ENCODE measurements at places on chromosomes 2 and 18. TPM values are rescaled to one million over a fixed set of nuclear protein-coding genes. Genes with fewer than 3 reads are reported as not detected.

DNA sequence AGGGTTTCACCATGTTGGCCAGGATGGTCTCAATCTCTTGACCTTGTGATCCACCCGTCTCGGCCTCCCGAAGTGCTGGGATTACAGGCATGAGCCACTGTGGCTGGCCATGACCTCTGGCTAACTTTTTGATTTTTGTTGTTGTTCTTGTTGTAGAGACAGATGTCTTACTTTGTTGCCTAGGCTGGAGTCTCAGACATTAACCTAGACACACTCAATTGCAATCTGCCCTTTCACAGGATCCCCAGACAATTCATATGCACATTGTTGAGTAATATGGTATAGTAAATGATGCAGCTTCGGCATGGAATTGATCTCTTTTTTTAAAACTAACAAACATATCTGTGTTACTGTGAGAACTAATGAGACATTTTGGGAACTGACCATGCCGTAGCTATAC lies 130.5 kb upstream of the CCDC195 start:
- no peak overlapping the region for H3K4me3 ChIP-seq
- H3K36me3 ChIP-seq: no peaks in the 10 kb centered on the region

DNA sequence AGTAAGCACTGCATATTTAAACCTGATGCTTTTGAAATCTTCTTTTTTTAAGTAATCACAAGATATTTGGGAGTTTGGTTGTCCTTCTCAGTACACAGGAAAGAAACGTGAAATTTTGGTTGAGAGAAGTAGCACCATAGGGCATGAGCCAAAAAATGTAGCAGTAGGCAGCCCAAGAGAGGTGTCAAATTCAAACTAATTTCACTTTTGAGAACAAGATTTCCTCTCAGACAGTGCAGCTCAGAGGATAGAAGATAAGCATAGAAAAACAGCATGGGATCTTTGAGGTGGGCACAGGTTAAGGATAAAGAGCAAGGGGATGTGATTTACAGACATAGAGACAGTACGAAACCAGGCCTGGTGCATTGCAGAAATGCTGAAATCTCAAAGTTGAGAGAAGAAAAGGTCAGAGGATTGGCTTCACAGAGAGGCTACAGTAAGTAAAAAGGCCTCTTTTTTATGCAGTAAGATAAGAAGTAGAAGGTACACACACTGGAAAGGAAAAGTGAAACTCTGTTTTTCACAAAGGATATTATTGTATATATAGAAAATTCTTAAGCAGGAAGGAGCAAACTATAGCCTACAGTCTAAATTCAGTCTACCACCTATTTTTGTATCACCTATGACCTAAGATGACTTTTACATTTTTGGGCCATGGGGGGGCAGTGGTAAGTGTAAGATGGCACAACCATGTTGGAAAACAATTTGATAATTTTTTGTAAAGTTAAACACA lies 89.8 kb downstream of the PKP4 start:
- no peak overlapping the region for H3K27ac ChIP-seq
- H3K4me3 ChIP-seq: no peak overlapping the region
- H3K4me1 ChIP-seq: peaks cover 14% of the 10 kb centered on the region
- H3K36me3 ChIP-seq: peaks cover 6% of the 10 kb centered on the region
- no peak for DNase-seq

GRCh38 chr2:127080226-127080937 lies 26.6 kb downstream of the BIN1 start:
- DNase-seq: no peak
- no peaks in the 10 kb centered on the region for H3K27me3 ChIP-seq
- no peak overlapping the region for H3K27ac ChIP-seq
- H3K4me3 ChIP-seq: no peak overlapping the region

Gene CEBPZ
- total RNA-seq: 127 TPM

Gene TWIST2
- 5.7 TPM for total RNA-seq

DNA sequence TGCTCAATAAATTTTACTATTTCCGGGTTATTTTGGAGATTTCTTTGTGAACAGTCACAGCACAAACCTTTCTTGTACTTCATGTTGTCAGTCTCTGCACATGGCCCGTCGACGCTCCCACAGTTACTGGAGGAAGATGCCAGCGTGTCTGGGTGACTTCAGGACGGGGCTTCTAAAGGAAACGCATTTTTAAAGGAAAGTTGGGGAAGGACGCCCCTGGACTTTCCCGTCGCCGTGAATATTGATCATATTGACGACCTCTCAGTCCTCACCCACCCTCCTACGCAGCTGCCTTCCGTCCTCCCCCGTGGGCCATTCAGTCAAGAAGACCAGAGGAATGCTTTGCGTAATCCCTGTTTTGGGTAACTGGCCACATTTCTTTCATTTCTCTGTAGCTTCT lies 71.1 kb upstream of the SNTG2 start:
- peaks cover 23% of the 10 kb centered on the region for H3K4me1 ChIP-seq
- no peak overlapping the region for H3K4me3 ChIP-seq

- no peaks in the 10 kb centered on the region for H3K27me3 ChIP-seq
- no peak overlapping the region for H3K4me3 ChIP-seq
- no peaks in the 10 kb centered on the region for H3K36me3 ChIP-seq
- H3K27ac ChIP-seq: no peak overlapping the region
- peaks cover 27% of the 10 kb centered on the region for H3K4me1 ChIP-seq
- DNase-seq: peak; percentile 63
These were observed 132.0 kb downstream of the ALPK2 start for GRCh38 chr18:58496937-58497336.

GRCh38 chr2:230447455-230448451 lies 31.8 kb downstream of the SP100 start:
- no peak for DNase-seq
- no peaks in the 10 kb centered on the region for H3K36me3 ChIP-seq
- H3K27me3 ChIP-seq: no peaks in the 10 kb centered on the region
- no peak overlapping the region for H3K27ac ChIP-seq
- no peak overlapping the region for H3K4me3 ChIP-seq

DNA sequence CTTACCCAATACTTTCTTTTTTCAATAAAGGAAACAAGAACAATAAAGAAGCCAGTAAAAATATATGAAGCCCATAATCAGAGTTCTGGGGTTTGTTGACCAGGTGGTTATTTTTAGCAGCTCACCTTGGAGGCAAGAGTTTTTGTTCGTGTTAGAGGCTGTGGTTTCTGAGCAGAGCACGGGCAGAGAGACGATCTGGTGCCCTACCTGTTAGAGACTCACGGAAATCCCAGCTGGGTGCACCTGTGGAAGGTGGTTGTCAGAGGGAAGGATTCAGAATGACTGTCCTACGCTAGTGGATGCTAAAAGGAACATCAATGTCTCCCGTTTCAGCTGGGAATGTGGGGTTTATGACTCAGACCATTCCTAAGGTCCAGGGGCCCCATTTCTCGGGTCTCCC lies 87.6 kb downstream of the NRP2 start:
- H3K27me3 ChIP-seq: no peaks in the 10 kb centered on the region
- peaks cover 16% of the 10 kb centered on the region for H3K4me1 ChIP-seq
- no peaks in the 10 kb centered on the region for H3K36me3 ChIP-seq
- no peak overlapping the region for H3K4me3 ChIP-seq

GRCh38 chr2:72126186-72127100 lies 21.2 kb downstream of the CYP26B1 start:
- H3K4me1 ChIP-seq: peaks cover 23% of the 10 kb centered on the region
- no peak for DNase-seq
- no peak overlapping the region for H3K4me3 ChIP-seq
- no peaks in the 10 kb centered on the region for H3K36me3 ChIP-seq
- no peak overlapping the region for H3K27ac ChIP-seq
- H3K27me3 ChIP-seq: no peaks in the 10 kb centered on the region

DNA sequence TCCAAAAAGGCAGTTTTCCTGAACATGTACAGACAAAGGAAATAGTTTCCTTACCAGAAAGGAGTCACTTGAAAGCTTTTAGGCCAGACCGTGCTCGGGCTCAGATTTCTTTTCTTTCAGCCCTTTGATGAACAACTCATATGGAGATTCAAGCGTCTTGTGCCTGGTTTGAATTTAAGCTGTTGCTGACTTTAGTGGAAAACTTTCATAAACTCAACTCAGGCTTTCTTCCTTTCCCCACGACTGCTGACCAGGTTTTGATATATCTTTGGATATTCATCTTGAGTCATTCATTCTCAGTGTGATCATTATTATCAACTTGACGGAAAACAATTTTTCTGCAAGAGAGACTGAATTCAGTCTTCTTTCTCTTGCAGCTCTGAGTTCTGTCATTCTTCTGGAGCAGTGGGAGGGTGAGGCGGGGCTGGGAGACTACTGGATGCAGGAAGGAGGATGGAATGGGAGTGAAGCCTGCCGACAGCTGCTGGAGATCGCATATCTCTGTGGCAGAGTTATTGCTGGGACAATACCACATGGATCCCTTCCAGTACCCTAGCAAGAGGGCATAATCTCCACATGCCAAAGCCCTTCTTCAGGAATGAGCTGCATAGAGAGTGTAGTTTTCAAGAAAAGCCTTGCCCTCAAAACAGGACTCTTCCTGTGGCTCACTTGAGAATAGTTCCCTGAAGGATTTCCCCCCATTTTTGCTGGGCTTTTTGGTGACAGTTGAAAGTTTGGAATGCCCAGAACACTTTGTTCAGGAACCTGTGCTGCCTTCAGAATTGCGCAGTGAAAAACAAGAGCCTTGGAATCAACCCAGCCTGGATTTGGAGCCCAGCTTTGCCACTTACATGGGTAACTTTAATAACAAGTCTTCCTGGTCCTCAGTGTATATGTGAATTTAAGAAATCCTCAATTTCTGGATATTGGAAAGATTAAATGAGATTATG lies 364.4 kb downstream of the ZNF521 start:
- H3K4me1 ChIP-seq: peaks cover 57% of the 10 kb centered on the region
- peak; percentile 21 for DNase-seq
- no peaks in the 10 kb centered on the region for H3K36me3 ChIP-seq
- peaks cover 4% of the 10 kb centered on the region for H3K27me3 ChIP-seq

DNA sequence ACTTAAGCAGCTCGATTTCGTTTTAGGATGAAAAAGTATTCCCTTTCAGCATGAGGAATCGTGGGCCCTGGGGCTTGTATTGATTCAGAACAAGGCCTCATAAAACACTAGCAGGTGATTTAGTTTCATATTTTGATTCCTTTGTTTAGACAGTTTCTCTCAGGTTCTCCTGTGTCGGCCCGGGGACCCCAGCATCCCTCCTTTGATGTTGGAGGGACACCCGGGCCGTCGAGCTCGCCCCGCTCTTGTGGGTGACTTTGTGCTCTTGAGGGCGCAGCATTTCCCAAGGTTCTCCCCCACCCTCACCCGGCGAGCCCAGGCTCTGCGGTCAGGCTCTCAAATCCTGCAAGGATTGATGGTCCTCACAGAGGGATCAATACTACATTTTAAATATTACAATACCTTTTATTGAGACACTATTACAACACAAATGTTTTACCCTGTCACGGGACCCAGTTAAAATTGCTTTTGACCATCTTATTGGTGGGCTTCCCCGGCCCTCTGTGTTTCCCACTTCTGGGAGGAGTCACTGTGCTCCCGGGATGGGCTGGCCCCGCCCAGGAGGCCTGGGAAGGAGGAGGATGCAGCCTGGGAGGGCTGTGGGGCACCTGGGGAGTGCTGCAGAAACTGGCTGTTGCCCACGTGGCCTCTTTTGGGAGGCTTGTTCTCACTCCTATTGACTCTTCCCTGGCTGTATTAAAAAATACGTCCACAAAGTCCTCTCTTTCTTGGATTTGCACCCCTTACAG lies 222.6 kb downstream of the INSIG2 start:
- DNase-seq: peak; percentile 78
- H3K36me3 ChIP-seq: peaks cover 3% of the 10 kb centered on the region
- H3K27ac ChIP-seq: peak overlapping the region; percentile 98
- peak overlapping the region; percentile 78 for H3K4me3 ChIP-seq
- H3K27me3 ChIP-seq: peaks cover 16% of the 10 kb centered on the region

Gene LBH
- total RNA-seq: 34.7 TPM

Gene SLC8A1
- 1.7 TPM for total RNA-seq

Gene CCDC150
- total RNA-seq: 43.0 TPM

DNA sequence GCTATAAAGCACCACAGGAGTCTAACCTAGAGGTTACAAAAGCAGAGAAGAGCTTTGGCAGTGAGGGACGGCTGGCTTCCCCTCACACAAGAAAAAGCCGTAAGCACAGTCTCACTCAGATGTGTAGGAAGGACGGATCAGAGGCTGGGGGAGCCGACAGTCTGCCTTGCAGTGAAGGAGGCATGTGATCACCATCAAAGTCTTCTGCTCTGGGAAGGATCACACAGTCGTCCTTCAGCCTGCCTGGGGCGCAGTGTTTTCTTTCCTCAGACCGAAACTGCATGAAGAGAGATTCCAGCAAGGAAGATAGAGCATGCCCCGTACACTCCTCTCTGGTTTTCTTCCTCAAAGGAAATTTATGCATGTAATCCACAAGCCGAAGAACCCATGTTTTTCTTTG lies 24.1 kb downstream of the GATA6 start:
- peaks cover 28% of the 10 kb centered on the region for H3K4me1 ChIP-seq
- no peaks in the 10 kb centered on the region for H3K36me3 ChIP-seq
- no peak overlapping the region for H3K27ac ChIP-seq
- H3K27me3 ChIP-seq: peaks cover 5% of the 10 kb centered on the region
- no peak for DNase-seq
- no peak overlapping the region for H3K4me3 ChIP-seq

- peaks cover 22% of the 10 kb centered on the region for H3K4me1 ChIP-seq
- no peak for DNase-seq
- no peaks in the 10 kb centered on the region for H3K36me3 ChIP-seq
- peak overlapping the region; percentile 78 for H3K27ac ChIP-seq
- H3K27me3 ChIP-seq: no peaks in the 10 kb centered on the region
These were observed 391.6 kb downstream of the NBAS start for GRCh38 chr2:15169326-15170069.

- H3K27ac ChIP-seq: no peak overlapping the region
- H3K4me1 ChIP-seq: peaks cover 22% of the 10 kb centered on the region
- H3K4me3 ChIP-seq: no peak overlapping the region
- H3K27me3 ChIP-seq: no peaks in the 10 kb centered on the region
These were observed 88.9 kb upstream of the RGPD4 start for GRCh38 chr2:107737756-107738155.

DNA sequence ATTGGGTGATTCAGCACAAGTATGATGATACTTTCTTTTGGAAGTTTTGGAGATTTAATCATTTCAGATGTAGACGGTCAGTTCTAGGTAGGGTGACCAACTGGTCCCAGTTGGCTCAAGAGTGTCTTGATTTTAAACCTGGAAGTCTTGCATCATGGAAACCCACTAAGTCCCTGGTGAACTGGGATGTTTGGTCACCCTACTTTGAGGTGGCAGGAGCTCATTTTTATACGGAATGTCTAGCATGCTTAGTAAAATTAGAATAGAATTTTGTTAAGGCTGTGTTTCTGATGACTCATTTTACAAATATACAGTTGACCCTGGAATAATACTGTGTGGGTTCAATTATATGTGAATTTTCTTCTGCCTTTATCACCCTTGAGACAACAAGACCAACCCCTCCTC lies 61.5 kb upstream of the DOCK10 start:
- no peak overlapping the region for H3K4me3 ChIP-seq
- H3K27me3 ChIP-seq: no peaks in the 10 kb centered on the region
- 0 out of 2 replicates have a peak overlapping the region, but pooled peaks have one; percentile 24 for H3K27ac ChIP-seq
- H3K4me1 ChIP-seq: peaks cover 11% of the 10 kb centered on the region

Gene PLCL1
- 0.11 TPM for total RNA-seq

Gene LCT
- total RNA-seq: not detected

GRCh38 chr18:35969676-35970075 lies 2.8 kb upstream of the RMP24 start:
- H3K36me3 ChIP-seq: peaks cover 18% of the 10 kb centered on the region
- no peak overlapping the region for H3K4me3 ChIP-seq

Gene KCNG2
- total RNA-seq: 0.34 TPM

All from WTC11 (cell line).